ENCODE measurements at places on chromosomes 12 and 14. TPM values are rescaled to one million over a fixed set of nuclear protein-coding genes. Genes with fewer than 3 reads are reported as not detected.
A peak's percentile ranks its signal among the peaks of the same experiment; 100 is the strongest.

- no peaks in the 10 kb centered on the region for H3K4me1 ChIP-seq
- peaks cover 21% of the 10 kb centered on the region for H3K36me3 ChIP-seq
- no peak overlapping the region for H3K4me3 ChIP-seq
- no peaks in the 10 kb centered on the region for H3K27me3 ChIP-seq
- H3K27ac ChIP-seq = no peak overlapping the region
- peak; percentile 4 for DNase-seq
Observed at GRCh38 chr14:70567791-70568190, 32.7 kb downstream of the MED6 start.

DNA sequence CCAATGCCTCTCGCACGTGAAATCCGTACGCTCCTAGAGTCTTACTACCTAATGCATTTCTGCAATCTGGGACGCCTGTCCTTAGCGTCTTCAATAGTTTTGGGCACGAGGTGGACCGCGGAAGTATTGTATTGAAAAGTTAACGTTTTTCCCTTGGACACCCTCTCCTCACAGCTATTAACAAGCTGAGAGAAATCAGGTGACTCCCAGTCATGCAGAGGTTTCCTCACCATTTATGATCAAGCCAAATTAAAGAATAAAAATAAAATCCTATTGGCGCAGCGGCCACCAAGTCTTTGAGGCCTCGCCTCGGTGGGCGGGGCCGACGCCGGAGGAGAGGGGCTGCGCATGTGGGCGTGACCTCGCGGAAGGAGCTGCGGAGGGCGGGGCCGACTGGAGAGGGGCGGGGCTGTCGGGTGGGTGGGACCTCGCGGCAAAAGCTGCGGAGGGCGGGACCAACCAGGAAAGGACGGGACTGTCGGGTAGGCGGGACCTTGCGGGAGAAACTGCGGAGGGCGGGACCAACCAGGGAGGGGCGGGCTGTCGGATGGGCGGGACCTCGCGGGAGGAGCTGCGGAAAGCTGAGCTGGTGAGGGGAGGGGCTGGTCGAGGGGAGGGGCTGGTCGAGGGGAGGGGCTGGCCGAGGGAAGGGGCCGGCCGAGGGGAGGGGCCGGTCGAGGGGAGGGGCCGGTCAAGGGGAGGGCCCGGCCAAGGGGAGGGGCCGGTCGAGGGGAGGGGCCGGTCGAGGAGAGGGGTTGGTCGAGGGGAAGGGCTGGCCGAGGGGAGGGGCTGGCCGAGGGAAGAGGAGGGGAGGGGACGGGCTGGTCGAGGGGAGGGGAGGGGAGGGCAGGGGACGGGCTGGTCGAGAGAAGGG, 1.1 kb upstream of the PPP2R5C start:
- peak; percentile 98 for DNase-seq
- peak overlapping the region; percentile 95 for H3K4me3 ChIP-seq
- peak overlapping the region; percentile 65 for H3K27ac ChIP-seq
- peaks cover 9% of the 10 kb centered on the region for H3K27me3 ChIP-seq

DNA sequence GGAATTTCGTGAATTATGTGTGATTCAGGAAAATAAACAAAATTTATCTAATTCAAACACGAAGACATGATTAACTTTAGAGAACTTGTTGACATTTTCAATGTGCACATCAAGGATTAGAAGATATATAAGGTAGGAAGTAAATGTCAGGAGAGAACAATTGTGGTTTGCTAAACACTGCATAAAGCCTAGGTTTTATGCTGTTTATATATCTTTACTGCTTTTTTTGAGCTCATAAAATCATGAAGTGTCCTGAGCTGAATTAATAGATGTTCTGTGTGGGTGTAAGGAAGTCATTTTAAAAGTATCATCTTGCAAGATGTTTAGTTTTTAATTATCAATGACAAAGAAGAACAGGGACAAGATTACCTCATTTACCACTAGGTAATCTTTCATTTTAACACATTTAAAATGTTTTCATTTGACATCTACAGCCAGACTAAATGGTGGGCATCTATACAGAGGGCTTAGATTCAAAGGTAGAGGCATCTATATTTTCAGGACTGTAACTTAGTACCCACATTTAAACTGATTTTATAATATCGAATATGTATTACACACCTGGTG, 382.8 kb downstream of the ADAMTS20 start:
- H3K4me1 ChIP-seq = no peaks in the 10 kb centered on the region
- H3K36me3 ChIP-seq = no peaks in the 10 kb centered on the region
- H3K27me3 ChIP-seq = no peaks in the 10 kb centered on the region
- DNase-seq = no peak
- H3K27ac ChIP-seq = no peak overlapping the region

NRL gene
- 1.9 TPM for polyA plus RNA-seq

DNA sequence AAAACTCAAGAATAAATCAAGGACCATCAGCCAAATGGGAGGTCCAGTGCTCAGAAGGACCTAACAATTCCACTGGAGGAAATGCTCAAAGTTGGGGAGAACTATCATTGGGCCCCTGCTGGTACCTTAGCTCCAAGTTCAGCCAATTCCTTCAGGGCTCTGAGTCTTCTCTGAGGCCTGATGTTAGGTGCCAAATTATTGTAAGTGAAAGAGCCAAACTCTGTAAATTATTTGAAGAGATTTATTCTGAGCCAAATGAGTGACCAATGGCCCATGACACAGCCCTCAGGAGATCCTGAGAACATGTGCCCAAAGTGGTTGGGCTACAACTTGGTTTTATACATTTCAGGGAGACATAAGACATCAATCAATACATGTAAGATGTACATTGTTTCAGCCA, 8.2 kb upstream of the TMEM263 start:
- H3K4me1 ChIP-seq = no peaks in the 10 kb centered on the region
- no peaks in the 10 kb centered on the region for H3K27me3 ChIP-seq
